ENCODE measurements at places on chromosomes 7 and 10.

DNA sequence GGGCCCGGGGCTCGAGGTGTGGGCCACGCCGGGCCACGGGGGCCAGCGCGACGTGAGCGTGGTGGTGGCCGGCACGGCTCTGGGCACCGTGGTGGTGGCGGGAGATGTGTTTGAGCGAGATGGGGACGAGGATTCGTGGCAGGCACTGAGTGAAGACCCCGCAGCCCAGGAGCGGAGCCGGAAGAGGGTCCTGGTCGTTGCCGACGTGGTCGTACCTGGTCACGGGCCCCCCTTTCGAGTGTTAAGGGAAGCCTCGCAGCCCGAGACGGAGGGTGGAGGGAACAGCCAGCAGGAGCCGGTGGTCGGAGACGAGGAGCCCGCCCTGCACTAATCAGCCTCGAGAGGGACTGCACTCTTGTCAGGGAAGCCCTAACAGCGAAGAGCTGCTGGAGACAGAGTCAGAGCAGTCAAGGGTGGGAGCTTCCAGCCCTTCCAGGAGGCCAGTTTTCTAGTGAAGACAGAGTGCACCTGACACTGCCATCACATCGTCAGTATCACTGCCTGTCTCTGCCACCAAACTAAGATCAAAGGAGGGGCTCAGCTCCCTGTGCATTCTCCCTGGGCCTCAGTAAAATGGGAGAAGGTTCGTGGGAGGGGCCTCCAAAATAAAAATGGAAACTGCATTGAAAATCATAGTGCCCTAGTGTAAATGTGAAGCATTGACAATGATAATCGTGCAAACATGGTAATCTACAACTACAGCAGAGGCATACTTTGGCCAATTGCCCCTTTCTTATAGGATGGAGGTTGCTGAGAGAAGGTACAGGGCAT lies 1.3 kb downstream of the MBLAC1 start:
- no peak for DNase-seq

- DNase-seq = no peak
Measured at GRCh38 chr10:14674376-14675050, 100.2 kb downstream of the FAM107B start.

DNA sequence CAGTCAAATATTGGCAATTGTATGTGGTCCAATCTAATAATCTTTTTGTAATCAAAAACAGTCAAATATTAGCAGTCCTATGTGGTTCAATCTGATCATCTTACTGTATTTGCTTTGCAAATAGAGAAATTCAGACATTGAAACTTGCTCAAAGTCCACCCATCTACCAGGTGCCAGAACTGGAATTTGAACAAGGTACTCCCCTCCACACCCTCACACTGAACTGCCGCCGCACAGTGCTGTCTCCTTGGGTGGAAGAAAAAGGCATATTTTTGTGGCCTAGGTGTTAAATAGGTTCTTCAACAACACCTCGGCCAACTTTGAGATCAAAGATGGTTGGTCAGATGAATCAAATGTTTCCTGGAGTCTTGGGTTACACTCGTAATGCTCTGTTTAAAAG lies 544.2 kb upstream of the GALNT17 start:
- DNase-seq = no peak

- DNase-seq = no peak
Measured at GRCh38 chr10:10830293-10830986, 187.2 kb upstream of the CELF2 start.

DNA sequence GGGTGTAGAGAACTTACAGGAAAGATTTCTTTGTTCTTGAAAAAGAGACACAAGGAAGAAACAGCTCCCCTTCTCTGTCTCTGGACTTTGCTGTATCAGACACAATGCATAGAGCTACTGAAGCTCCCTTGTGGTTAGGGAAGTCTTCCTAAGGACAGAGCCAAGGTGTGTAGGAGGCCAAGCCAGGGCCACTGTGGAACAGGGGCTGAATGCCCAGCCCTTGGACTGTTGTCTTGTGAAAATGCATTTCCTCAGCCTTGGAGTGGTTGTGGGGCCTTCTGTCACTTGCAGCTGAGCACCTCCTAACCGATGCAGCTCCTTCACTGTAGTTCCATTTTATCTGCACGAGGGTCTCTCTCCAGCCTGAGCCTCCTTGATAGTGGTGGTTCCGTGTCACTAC lies 353.4 kb downstream of the CCSER2 start:
- no peak for DNase-seq

DNA sequence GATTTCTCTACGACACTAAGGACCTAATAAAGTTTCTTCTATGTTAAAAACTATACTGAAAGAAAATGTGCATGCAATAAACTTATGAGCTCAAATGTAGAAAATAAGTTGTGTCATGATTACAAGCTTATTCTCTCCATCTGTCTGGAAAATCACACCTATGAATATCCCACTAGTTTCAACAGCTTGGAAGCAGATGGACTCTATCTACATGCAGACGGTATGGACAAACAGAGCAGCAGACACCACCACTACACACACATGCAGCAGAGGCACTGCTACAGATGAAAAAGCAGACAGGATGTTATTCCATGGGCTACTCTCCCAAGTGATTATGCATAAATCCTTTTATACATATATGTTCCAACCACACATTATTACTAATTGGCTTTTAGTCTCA lies 123.4 kb upstream of the TARP start:
- DNase-seq = no peak

GRCh38 chr7:27031289-27032172 lies 64.3 kb downstream of the HOXA1 start:
- DNase-seq = no peak

DNA sequence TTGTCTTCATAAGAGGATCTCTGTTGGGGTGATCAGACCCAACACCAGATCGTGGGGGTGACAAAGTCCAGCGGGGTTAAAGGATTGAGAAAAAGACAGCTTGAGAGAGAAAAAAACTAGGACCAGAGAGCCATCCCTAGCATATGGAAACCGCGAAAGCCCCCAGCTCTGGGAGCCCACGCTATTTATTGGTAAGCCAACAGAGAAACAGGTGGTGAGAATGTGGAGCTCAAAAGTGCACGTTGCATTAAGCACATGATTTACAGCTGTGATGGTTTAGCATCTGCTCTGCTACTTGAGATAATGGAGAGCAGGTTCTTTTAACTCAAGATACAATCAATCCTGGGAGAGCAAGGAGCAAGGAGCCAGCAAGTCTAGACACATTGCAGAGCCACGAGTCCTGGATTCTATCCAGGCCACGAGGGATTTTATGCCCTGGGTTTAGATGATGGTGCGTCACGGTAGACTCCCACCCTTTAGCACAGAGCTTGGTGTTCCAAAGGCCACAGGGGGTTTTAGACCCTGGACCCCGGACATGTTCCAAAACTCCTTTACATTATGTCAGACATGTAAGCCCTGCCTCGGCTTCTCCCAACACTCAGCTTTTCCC lies 755.2 kb upstream of the SORCS1 start:
- DNase-seq = no peak

- peak; percentile 32 for DNase-seq
Measured at GRCh38 chr7:29564496-29565223, 1.0 kb downstream of the PRR15 start.

GRCh38 chr10:49115796-49116508 lies 630 bp upstream of the VSTM4 start:
- DNase-seq = no peak

DNA sequence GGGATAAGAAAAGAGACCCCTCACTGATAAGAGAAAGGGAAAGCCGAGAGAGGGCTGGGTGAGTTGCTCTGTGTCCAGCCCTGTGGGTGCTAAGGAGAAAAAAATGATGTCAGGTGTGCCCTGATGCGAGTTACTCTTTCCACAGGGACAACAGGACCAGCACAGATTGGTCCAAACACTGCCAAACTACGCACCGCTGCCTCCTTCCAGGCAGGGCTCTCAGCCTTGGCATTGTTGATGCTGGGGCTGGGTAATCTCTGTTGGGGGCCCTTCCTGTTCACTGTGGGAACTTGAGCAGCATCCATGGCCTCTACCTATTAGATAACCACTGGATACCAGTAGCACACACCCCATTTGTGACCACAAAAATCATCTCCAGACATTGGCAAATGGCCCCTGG lies 10.3 kb upstream of the ATP6V0E2 start:
- no peak for DNase-seq

DNA sequence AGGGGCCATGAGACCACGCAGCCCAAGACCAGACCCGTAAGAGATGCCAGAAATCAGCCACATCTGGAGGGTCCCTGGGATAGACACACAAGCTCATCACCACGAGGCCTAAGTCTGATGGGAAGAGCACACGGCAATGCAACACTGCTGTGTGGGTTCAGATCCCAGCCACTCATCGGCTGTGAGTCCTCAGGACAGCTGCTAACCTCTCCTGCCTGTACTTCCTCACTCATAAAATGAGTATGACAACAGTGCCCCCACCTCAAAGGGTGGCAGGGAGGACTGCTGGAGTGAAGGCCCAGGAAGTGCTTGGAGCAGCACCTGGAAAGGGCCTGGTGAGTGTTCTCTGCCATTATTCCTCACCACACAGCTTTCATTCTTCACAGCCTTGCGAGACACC lies 60.9 kb downstream of the MAD1L1 start:
- DNase-seq = no peak

GRCh38 chr10:114649217-114649903 lies 8.7 kb downstream of the ABLIM1 start:
- no peak for DNase-seq

DNA sequence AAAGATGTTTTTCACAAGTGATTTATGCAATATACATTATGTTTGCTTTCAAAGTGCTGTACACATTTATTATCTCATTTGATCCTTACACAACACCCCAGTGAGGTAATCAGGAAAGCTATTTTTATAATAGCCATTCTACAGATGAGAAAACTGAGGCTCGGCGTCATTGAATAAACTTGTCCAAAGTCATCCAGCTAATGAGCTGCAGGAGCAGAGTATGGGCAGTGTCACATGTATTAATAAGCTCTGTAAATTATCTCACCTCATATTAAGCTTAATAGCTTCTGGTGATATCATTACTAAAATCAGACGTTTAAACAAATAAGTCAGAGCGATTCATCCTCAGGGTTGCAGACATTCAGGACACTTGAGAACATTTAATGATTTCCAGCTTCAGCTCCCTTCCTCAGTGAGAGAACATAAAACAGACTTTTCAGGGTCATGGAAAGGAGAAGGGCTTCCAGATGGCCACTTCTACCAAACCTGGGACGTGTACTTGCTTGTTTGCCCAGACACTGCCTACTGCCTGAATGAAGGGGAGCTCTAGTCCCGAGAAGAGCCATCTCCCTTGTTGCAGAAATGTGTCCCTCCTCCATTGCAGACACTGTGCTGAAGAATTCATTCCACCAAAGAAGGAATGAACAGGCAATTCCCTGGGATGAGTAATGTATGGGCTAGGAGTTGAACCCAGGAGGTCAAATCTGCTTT lies 20.5 kb upstream of the FZD1 start:
- no peak for DNase-seq

- no peak for DNase-seq
Measured at GRCh38 chr7:2616387-2617324, 15.1 kb upstream of the TTYH3 start.

DNA sequence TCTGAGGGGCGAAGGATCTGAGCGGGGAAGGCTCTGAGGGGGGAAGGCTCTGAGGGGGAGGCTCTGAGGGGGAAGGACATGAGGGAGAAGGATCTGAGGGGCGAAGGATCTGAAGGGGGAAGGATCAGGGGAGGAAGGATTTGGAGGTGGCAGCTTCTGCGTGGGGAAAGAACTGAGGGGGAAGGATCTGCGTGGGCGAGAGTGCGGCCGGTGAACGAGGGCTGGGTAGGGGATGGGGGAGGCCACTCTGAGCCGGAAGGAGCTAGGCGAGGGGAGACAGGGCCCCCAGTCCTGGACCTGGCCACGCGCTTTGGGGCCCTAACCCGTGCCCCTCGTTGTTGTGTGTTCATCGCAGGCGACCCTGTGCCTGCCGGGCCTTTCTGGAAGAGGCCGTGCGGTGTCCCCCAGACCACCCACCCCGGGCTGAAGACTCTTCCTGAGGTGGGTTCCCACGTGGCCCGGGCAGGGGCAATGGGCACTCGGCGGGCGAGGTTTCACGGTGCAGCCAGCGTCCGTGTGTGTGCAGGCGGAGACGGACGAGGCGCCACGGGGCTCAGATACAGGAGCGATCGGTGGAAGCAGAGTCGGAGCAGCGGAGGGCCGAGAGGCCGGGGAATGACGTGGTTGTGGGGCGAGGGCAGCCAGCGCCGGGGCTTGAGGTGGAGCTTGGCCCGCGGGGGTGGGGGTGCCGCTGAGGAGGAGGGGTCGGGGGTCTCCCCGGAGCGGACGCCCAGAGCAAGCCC lies 2.0 kb downstream of the CALY start:
- DNase-seq = no peak

DNA sequence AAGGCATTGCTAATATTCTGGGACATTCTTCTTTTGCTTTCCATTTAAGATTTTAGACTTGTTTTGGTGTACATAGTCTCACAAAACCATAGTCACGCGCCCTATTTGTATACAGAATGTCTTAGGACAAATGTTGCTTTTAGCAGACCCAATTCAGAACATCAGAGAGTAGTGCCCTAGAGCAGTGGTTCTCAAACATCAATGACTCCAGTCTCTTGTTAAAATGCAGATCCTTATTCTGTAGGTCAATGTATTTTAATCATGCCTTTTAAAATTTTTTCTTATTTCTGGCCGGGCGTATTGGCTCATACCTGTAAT lies 127.4 kb upstream of the EFCAB10 start:
- DNase-seq = no peak

- no peak for DNase-seq
Measured at GRCh38 chr10:131790021-131790420, 110.8 kb upstream of the PPP2R2D start.

DNA sequence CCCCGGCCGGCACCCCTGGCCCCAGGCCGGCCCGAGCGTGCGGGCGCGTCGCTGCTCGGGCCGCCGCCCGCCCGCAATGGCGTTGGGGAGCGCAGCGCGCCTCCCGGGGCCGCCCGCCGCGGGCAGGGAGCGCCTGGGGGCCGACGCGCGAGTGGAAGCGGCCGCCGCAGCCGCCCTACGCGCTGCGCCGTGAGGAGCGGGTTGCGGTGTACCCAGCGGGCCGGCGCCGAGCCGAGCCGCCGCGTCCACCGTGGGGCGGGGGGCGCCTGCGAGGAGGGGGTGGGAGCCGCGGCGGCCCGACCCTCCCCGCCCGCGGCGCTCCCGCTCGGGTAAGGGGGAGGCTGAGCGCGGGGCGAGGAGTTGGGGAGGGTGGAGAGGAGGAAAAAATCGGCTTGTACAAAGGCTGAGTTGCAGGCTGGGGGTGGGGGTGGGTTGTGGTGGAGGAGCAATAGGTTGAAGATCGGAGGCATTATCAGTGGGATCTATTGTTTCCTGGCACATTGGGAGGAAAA lies 473 bp downstream of the PPP1R9A start:
- DNase-seq = peak; percentile 25

- no peak for DNase-seq
Measured at GRCh38 chr10:129964611-129965424, 744 bp upstream of the EBF3 start.

GRCh38 chr10:130807721-130808120 lies 503.8 kb downstream of the TCERG1L start:
- DNase-seq = no peak

GRCh38 chr7:134315679-134316538 lies 821 bp downstream of the SLC35B4 start:
- no peak for DNase-seq

DNA sequence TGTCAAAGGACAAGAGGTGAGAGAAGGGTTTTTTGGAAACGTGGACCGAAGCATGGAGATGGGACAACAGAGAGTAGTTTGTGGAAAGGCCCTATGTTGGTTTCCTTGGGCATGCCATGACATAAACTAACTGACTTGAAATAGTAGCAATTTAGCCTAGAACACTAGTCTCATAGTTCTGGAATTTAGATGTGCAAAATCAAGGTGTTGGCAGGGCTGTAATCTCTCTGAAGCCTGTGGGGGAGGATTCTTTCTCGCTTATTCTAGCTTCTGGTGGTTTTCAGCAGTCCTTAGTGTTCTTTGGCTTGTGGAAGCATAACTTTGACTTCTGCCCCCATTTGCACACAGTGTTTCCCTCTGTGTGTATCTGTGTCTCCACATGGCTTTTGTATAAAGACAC lies 283.4 kb downstream of the GFRA1 start:
- DNase-seq = no peak

All from GM12891 (cell line).